Stimulated activated CD8-positive, alpha-beta memory T cell treated with anti-CD3 and anti-CD28 coated beads, Interleukin-7, amount 100 ng/mL, for 1 hour (primary cell): ENCODE measurements at places on chromosomes 12 and 14.

- DNase-seq, result no peak
Observed at GRCh38 chr14:42002141-42002540, 395.5 kb downstream of the LRFN5 start.

DNA sequence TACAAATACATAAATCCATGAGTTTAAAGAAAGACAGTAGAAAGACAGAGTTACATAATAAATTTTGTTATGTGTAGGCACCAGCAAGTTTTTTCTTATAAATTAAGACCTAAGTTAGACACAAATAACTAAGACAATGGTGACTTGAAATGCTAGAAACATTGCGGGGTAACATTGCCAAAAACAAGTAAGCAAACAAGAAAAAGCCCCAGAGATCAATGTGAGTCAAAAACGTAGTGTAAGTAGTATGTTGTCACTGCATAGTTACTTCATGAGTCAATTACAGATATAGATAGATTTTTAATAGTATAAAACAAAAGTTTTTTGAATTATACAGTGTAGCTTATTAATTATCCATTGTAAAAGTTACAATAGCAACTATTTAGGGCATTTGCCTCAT is 83.4 kb downstream of the CNTN1 start:
- DNase-seq, result no peak

DNA sequence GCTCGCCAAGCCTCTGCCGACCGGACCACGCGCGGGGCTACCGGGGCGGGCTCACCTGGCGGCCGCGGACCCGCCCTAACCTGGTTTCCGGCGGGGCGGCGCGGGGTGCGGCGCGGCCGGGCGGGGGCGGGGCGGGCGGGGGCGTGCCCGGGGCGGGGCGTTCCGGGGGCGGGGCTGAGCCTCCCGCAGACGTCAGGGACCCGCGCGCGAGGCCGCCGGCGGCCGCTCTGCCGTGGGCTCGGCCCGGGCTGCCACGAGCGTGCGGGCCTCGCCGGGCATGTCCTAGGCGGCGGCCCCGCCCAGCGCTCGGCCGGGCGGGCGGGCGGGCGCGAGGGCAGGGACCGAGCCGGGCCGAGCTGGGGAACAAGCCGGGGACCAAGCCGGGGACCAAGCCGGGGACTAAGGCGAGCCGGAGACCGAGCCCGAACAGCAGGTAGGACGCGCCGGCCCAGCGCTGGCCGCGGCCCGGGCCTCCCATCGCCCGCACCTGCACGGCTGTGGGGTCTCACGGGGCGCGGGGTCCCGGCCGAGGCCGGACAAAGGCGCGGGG is at the start of gene CEP170B:
CEP170B (plus strand) TSS at position 188 of the 550 bp plus-strand sequence. CDS start 3,183 bp downstream, outside the sequence.
- DNase-seq, result no peak

DNA sequence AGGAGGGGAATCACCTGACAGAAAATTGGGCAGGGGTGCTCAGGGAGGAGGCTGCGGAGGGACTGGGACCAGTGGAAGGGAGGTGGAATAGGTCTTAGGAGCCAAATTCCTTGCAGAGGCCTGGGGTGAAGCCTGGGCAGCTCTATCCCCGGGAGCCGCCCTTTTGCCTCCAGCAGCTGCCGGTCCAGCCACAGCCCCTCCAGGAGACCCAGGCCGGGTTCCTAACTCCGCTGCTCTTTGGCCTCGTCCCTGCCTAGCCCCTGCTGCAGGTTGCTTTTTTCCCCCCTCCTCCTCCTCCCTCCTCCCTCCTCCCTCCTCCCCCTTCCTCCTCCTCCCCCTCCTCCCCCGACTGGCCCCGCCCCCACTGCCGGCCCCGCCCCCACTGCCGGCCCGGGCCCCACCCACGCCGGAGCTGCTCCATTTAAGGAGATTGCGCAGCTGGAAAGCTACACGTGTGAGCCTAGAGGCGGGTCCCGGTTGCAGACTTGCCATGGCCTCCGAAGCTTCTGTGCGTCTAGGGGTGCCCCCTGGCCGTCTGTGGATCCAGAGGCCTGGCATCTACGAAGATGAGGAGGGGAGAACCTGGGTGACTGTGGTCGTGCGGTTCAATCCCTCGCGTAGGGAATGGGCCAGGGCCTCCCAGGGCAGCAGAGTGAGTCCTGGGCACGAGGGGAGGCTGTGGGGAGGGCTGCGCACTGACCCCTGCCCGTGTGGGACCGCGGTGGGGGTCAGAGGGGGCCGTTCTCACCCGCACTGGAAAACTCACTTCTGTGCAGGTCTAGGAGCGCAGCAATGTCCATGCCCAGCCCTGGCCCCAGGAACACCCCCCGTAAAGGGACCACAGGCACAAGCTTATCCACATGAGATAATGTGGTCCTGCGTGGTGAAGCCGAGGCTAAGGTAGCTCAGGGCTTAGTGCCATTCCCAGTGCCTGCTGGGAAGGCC is at the start of gene TCL1B:
TCL1B (plus strand) TSS at position 449 of the 945 bp plus-strand sequence; CDS start at position 491, 42 bp downstream.
- no peak for DNase-seq

DNA sequence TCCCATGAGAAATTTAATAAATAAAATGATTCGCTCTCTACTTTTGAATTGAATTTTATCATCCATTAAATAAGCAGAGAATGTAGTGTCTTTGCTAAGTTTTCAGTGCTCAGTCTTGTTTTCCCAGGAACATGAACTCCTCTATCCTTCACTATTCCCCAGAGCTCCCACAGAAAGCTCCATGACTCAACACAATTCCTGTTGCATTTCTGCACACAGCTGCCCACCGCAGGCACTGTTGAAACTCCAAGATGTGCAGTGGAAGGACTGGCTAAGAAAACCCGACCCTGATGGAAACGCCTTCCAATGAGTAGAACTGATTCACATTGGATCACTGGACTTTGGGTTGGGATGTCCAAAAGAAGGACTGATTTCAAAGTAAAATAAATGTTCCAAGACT is 202.4 kb upstream of the AMIGO2 start:
- no peak for DNase-seq

GRCh38 chr12:85273381-85274314 is 6.4 kb upstream of the ALX1 start:
- no peak for DNase-seq

- no peak for DNase-seq
Observed at GRCh38 chr12:82426081-82426480, 67.8 kb downstream of the METTL25 start.

DNA sequence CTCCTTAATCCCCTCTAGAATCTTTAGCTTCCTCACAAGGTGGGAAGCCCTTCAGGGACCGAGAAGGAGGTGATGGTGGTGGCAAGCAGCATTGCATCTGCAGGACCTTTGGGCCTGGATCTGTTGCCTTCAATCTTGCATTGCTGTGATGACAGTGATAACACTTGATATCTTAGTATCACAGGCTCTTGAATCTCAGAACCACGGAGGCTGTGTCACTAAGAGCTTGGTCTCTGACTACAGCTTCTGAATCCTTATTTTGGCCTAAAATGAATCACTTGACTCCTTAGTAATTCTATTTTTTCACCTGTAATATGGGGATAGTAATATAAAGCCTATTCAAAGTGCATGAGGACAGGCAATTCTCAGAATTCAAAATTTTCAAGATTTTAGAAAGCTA is 8.9 kb upstream of the AMN1 start:
- no peak for DNase-seq

DNA sequence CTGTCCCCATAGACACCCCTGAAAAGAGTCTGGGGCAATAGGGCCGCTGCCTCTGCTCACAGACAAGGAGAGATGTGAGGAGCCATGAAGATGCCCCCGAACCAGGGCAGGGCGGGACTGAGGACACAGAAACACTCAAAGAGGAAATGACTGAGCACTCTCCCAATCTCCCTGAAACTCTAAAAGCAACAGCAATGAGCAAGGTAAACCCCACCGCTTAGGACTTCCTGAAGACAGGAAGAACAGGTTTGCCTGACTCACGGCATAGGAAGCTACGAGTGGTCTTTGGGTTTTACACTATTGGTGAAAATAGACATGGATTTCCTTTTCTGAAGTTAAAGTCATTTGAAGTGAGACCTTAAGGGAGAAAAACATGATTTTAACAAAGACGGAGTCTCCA is 32.5 kb downstream of the STX2 start:
- DNase-seq, result no peak

- DNase-seq, result no peak
Observed at GRCh38 chr12:67524861-67525616, 123.5 kb upstream of the DYRK2 start.

GRCh38 chr12:1591543-1591942 is 2.8 kb downstream of the FBXL14 start:
- no peak for DNase-seq

DNA sequence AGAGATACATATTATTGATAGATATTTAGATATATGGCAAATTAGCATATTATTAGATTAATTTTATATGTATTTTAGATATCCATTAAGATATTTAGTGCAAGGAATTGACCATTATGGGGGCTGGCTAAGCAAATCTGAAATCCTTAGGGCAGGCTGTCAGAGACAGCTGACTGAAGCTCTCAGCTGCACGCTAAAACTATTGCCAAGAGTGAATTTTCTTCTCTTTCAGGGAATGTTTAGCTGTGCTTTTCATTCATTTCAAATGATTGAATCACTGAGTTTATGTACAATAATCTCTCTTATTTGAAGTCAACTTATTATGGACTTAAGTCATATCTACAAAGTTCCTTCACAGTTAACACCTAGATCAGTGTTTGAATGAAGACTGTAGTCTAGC is 566.5 kb downstream of the LRFN5 start:
- DNase-seq, result no peak

DNA sequence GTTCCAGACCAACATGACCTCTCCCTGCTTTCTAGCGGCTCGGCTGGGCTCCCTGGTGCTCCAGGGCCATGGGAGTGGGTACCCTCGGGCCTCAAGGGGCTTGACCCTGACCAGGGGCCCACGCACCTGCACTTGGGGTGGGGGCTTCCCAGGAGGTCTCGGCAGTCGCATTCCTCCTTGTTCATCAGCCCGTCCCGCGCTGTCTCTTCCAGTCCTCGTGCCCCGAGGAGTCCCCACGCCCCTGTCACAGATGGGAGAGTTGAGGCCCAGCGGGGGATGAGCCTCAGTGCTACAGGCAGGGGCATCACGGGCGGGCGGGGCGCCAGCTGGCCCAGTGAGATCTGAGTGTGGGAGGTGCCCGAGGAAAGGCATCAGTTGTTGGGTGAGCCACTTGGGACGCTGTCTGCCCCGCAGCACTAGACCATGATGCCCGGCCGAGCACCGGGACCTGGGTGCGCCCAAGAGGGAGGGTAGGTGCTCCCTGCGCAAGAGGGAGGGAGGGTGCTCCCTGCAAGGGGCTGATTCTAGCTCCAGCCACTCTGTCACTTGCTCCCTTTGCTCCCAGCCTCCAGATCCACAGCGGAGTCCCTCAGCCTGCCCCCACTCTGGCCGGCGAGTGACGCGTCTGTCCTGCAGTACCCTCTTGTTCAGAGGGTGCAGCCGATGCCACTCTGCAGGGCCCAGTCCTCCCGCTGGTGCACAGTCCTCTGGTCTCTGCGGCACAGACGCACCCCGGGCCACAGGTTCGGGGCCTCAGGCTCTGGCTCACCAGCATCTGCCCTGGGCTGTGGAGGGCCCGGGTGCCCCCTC is 23.8 kb downstream of the MMP17 start:
- DNase-seq, result no peak

DNA sequence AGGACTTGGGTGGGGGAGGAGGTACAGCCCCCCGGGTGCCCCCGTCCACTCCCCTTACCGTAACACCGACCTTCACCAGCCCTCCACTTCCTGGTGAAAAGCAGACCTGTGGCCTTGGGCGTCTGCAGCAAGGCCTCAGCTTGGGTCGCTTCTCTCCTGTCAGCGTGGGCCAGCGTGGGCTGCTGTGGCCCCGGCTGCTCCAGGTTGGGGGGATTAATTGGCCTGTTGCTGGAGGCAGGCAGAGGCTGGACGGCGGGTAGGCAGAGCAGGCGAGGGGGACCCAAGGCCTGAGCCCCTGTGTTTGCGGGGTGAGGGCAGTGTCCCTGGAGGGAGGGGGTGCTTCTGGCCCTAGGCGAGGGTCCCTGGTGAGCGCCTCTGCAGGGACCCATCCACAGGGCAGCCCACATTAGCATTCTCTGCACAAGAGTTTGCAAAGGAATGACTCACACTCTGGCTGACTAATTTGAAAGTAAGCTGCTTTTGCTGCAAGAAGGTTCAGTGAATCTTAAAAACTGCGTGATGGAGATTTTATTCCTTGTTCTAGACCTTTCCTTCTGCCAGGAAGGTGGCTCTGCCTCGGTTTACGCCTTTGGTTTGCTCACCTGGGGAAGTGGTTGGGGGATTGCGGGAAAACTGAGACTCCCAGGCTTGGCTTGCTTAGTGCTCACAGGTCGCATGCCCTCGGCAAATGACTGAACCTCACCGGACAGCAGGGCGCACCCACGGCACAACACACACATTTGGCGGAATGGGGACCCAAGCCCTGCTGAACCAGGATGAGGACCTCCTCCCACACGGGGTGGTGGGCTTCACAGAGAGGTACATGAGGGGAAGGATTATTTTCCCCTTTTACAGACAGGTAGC is 37.9 kb upstream of the DLK1 start:
- DNase-seq, result no peak

DNA sequence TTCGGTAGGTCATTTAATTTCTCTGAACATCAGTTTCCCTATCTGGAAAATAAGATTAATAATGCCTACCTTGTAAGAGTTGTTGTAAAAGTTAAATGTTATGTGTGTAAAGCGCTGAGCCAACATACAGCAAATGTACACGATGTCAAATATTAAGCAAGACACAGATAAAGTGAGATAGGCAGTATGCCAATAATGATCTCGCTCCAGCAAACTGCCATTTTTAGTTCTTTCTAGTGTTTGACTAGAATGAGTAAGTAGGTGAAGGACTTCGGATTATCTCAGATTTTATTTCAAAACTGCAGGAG is 840 bp downstream of the DHRS7 start:
- DNase-seq, result no peak
